ENCODE measurements at places on chromosomes 4 and X.

GRCh38 chrX:150919401-150919800 lies 20.9 kb upstream of the CD99L2 start:
- no peak overlapping the region for H3K27ac ChIP-seq
- no peak for DNase-seq
- no peaks in the 10 kb centered on the region for H3K36me3 ChIP-seq

DNA sequence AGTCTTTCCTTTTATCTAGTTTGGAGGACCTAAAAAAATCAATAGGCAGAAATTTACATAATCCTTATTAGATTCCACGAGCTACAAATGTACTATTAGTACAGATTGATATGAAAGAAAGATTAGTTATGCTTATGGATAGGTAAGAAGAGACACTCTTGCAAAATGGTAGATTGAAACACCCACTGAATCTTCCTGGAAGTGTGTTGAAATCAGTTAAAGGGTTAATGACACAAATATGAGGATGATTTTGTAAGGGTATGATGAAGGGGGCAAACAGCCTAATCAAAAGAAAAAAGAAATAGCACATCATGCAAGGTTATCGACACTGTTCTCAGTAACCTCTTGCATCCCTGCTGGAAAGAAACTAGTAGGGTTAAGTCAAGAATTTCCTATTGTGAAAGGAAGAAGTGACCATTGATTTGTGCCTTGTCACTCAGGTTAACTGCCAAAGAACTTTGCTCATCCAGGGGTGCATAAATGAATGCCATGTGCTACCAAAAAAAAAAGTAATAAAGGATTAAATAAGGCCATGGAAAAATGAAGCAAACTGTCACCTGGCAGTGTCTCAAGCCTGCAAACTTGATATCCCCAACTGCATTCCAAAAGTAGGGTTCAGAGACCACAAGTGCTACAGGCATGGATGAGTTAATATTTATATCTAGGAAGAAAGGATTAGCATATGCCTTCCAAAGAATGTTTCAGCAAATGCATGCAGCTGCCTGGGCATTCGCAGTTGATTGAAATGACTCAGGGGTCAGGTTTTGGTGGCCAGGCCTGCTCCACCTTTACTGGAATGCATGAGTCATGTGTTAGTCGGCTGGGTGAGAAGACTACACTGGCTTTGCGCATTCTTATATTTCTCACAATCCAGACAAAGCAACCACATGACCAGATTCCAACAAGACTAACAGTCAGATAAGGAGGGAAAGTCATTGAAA lies 78.3 kb upstream of the ATXN3L start:
- peak; percentile 98 for DNase-seq
- no peaks in the 10 kb centered on the region for H3K27me3 ChIP-seq

DNA sequence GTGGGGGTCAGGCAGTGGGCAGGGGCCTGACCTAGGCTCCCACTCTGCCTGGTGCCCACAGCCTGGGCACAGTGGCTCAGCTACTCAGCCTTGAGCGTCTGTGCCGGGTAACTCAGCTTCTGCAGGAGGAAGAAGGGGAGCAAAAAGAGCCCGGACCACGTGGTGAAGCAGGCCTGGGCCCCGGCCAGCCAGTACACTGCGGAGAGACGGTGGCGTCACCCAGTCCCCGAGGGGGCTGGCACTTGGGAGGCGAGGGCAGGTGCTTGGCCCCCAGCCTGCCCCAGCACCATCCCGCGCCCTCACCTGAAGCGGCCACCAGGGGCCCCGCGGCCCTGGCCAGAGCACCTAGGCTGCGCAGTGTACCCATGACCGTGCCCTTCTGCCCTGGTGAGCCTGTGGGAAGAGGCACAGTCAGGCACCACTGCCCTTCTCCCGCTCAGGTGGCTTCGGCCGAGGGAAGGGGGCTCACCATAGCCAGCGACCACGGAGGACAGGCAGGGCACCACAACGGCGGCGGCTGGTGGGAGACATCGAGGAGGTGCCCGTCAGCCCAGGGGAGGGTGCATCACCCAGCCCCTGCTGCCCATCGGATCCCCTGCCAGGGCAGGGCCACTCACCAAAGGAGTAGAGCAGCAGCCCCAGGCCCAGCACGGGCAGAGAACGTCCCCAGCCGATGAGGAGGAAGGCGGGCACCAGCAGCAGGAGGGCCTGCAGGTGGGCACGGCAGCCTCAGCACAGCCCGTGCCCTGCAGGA lies 32.3 kb downstream of the NOP14 start:
- H3K4me1 ChIP-seq: peaks cover 4% of the 10 kb centered on the region
- H3K27me3 ChIP-seq: no peaks in the 10 kb centered on the region
- H3K27ac ChIP-seq: no peak overlapping the region
- H3K4me3 ChIP-seq: no peak overlapping the region

GRCh38 chr4:43990963-43991362 lies 457.6 kb downstream of the KCTD8 start:
- no peak overlapping the region for H3K27ac ChIP-seq
- peaks cover 11% of the 10 kb centered on the region for H3K27me3 ChIP-seq
- H3K4me3 ChIP-seq: no peak overlapping the region
- no peaks in the 10 kb centered on the region for H3K36me3 ChIP-seq

- H3K27ac ChIP-seq: no peak overlapping the region
- no peaks in the 10 kb centered on the region for H3K27me3 ChIP-seq
- no peaks in the 10 kb centered on the region for H3K4me1 ChIP-seq
- no peaks in the 10 kb centered on the region for H3K36me3 ChIP-seq
Observed at GRCh38 chr4:158729716-158730559, 6.7 kb upstream of the PPID start.

- no peak for DNase-seq
- H3K27me3 ChIP-seq: no peaks in the 10 kb centered on the region
- no peak overlapping the region for H3K4me3 ChIP-seq
- no peak overlapping the region for H3K27ac ChIP-seq
- H3K4me1 ChIP-seq: peaks cover 32% of the 10 kb centered on the region
Observed at GRCh38 chr4:186704057-186704456, 19.6 kb downstream of the FAT1 start.

- H3K4me3 ChIP-seq: no peak overlapping the region
- no peak for DNase-seq
- H3K27ac ChIP-seq: no peak overlapping the region
- no peaks in the 10 kb centered on the region for H3K36me3 ChIP-seq
- H3K4me1 ChIP-seq: no peaks in the 10 kb centered on the region
- H3K27me3 ChIP-seq: no peaks in the 10 kb centered on the region
Observed at GRCh38 chr4:69730002-69730401, 30.4 kb downstream of the SULT1B1 start.

DNA sequence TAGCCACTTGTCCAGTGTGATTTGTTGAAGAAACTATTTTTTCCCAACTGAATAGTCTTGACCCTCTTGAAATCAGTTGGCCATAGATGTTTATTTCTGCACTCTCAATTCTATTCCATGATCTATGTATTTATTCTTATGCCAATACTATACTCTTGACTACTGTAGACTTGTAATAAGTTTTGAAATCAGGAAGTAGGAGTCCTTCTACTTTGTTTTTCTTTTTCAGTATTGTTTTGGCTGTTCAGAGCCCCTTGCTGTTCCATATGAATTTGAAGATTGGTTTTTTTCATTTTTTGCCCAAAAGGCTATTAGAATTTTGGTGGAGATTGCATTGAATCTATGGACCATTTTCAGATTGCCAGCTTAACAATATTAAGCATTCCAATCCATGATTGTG lies 10.2 kb downstream of the SAP30 start:
- peaks cover 4% of the 10 kb centered on the region for H3K36me3 ChIP-seq
- DNase-seq: no peak
- no peak overlapping the region for H3K27ac ChIP-seq

GRCh38 chr4:56530269-56531148 lies 24.9 kb downstream of the ARL9 start:
- peak overlapping the region; percentile 84 for H3K4me3 ChIP-seq
- peak overlapping the region; percentile 4 for H3K27ac ChIP-seq
- no peaks in the 10 kb centered on the region for H3K36me3 ChIP-seq
- H3K4me1 ChIP-seq: peaks cover 5% of the 10 kb centered on the region

- H3K27me3 ChIP-seq: no peaks in the 10 kb centered on the region
- H3K36me3 ChIP-seq: no peaks in the 10 kb centered on the region
- peak overlapping the region; percentile 1 for H3K27ac ChIP-seq
- H3K4me1 ChIP-seq: peaks cover 16% of the 10 kb centered on the region
Observed at GRCh38 chr4:76624241-76624681, 189.2 kb downstream of the SHROOM3 start.

Measured in SJCRH30 (cell line).